ENCODE measurements at places on chromosomes 1 and 21.

DNA sequence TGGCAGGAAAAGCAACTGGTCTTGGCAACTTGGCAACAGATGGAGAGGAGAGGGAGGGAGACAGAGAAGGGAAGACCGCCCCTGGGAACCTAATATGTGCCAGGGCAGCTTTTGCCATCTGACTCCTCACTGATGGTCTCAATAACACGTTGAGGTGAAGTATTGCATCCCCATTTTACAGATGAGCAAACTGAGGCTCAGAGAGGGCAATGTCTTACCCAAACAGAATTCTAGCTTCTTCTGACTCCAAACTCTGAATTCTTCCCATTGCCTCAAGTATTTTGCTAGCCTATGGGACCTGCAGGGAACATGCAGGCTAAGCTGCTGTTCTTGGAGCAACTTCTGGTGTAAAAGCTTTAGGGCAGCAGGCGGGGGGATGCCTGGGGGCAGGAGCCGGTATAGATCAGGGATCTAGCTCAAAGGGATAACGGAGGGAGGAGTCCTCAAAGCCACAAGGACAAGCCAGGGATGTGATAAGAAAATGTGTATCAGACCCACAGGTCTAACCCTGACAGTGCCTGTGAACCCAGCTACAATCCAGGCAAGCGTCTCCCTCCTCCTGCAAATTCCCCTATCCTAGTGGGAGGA is 7.2 kb upstream of the GUCA2A start:
- DNase-seq = no peak

GRCh38 chr1:231606712-231607111 is 19.9 kb upstream of the DISC1 start:
- no peak for DNase-seq

DNA sequence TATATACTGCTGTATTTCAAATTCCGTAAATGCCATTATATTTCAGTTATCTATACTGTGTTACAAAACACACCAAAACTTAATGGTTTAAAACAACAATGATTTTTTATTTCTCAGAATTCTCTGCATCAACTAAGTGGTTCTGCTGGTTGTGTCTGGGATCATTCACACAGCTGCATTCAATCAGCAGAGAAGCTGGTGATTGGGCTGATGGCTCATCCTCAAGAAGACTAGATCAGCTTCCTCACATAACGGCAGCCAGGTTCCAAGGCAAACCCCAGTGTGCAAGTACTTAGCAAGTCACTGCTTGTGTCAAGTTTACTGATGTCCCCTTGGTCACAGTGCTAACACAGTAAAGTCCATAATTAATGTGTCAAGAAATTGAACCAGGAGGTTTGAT is 86.3 kb upstream of the VANGL1 start:
- no peak for DNase-seq

GRCh38 chr21:36241717-36242116 is 78.3 kb upstream of the MORC3 start:
- DNase-seq = no peak

- no peak for DNase-seq
Measured at GRCh38 chr1:98078596-98078995, 157.8 kb upstream of the DPYD start.

- no peak for DNase-seq
Measured at GRCh38 chr21:42111470-42111743, 40.3 kb downstream of the UMODL1 start.

- peak; percentile 11 for DNase-seq
Measured at GRCh38 chr21:43864313-43864961, 586 bp upstream of the AGPAT3 start.

DNA sequence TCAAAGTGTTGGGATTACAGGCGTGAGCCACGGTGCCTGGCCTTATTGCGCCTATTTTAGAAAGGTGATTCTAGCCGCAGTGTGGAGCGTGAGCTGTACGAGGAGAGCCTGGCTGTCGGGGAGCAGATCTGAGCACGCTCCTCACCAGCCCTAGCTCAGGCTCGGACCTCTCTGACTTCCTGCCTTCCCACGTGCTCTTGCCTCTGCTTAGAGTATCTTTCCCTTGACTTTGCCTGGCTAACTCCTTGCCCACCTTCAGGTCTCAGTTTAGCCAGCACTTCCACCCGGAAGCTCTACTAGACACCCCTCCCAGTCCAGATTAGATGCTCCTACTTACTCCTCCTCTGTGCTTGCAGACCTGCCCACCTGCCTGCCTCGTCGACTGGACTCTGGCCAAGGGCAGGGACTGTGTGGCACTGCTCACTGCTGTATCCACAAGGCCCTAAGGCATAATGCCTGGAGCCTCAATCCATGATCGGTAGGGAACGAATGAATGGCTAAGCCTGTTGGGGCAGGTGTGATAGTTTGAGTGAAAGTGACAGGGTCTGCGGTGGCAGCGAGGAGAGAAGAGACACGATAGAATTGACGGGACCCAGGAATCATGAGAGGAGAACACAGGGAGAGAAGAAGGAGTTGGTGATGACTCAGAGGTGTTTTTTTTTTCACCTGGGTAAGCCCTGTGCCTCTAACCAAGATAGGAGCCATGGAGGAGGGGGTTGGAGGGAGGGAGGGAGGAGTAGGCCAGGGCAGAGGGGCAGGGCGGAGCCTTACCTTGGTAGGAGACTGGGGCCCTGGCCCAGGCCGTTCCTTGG is 28.1 kb upstream of the WASF2 start:
- DNase-seq = no peak

DNA sequence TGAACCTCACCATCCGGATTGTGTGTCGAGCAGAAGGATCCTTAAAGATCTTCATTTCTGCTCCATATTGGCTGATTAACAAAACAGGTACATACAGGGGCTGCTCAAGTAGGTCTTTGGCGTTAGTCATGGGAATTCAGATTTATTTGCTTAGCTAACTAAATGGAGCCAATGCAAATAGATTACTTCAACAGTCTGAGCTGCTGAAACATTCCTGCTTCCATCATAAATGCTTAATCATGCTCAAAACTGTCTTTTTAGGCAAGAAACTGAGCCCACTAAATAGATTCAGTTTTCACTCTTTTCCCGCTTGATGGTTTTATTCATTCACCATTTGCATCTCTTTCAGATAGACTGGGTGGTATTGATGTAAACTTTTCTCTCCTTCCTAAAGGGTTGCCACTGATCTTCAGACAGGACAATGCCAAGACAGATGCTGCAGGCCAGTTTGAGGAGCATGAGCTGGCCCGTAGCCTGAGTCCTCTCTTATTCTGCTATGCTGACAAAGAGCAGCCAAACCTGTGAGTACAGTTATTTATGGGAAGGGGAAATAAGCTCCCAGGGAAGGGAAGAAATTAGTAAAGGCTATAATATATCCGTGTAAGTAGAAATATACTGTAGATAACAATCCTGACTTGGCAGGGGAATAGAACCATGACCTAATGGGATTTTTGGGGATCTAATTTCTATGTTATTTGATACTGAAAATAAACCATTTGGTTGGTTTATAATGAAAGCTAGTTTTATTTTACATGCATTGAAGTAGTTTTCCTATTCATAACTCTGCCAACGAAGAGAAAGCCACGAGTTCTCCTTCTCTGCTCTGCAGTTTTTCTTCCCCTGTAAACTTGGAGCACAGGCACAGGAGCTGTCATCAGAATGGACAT is 126.4 kb downstream of the VPS13D start:
- no peak for DNase-seq

GRCh38 chr21:45887120-45887611 is 94.4 kb upstream of the COL6A1 start:
- DNase-seq = no peak

GRCh38 chr1:12626888-12627287 is 8.9 kb upstream of the DHRS3 start:
- DNase-seq = no peak

Measured in effector CD4-positive, alpha-beta T cell (primary cell).